ENCODE measurements at places on chromosomes 4 and X.
A peak's percentile ranks its signal among the peaks of the same experiment; 100 is the strongest.

- no peak for DNase-seq
Measured at GRCh38 chr4:22680065-22680642, 12.6 kb upstream of the GBA3 start.

- no peak for DNase-seq
Measured at GRCh38 chr4:185710487-185710995, 101.5 kb downstream of the SORBS2 start.

DNA sequence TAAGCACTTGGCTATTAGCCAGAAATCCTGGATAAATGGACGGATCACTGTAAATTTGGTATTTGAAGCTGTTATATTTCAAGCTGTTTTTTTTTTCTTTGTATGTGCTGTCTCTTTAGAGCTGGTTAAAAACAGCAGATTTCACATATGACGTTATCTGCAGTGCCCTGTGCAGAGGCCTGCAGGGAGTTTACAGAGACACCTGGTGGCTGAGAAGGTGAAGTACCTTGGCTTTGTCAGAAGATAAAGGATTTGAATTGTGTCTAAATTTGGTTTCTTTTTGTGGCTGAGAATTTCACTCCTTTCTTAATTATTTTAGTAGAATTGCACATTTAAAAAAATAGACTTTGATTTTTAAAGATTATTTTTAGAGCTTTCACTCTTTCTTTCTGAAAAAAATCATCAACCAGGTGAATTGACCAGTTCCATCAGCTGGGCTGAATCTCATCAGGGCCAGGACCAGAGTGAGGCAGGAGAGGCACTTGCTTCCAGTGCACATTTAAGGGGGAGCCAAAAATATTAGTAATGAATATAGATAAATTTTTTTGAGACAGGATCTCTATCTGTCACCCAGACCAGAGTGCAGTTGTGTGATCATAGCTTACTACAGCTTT lies 9.6 kb upstream of the CHRNA9 start:
- peak; percentile 36 for DNase-seq

DNA sequence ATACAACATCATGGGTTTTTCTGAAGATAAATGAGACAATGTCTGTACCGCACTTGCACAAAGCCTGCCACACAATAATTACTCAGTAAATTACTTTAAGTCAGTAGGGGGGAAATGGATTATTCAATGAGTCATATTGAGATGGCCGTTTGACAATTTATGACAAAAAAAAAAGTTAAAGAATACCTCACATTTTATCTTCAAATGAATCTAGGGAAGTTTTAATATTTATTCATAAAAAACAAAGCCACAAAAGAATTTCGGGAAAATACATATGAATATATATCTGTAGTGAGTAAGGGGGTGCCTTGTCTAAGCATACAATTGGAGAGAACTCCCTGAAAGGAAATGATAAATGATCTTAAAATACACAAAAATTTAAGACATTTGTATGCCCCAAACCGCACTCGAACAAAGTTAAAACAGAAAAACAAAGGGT lies 197.0 kb upstream of the SLC7A11 start:
- DNase-seq = no peak

GRCh38 chr4:90922174-90922573 lies 795.0 kb downstream of the CCSER1 start:
- DNase-seq = no peak

GRCh38 chr4:85937507-85937906 lies 422.3 kb downstream of the MAPK10 start:
- no peak for DNase-seq

GRCh38 chr4:138242076-138242833 lies at the start of gene SLC7A11:
Gene SLC7A11, minus strand, starts transcription at chr4:138242349. Its CDS starts 280 bp downstream, at chr4:138242069.
- peak; percentile 78 for DNase-seq

All from smooth muscle cell of the brain vasculature (primary cell).